ENCODE measurements at places on chromosomes 1 and 21.

DNA sequence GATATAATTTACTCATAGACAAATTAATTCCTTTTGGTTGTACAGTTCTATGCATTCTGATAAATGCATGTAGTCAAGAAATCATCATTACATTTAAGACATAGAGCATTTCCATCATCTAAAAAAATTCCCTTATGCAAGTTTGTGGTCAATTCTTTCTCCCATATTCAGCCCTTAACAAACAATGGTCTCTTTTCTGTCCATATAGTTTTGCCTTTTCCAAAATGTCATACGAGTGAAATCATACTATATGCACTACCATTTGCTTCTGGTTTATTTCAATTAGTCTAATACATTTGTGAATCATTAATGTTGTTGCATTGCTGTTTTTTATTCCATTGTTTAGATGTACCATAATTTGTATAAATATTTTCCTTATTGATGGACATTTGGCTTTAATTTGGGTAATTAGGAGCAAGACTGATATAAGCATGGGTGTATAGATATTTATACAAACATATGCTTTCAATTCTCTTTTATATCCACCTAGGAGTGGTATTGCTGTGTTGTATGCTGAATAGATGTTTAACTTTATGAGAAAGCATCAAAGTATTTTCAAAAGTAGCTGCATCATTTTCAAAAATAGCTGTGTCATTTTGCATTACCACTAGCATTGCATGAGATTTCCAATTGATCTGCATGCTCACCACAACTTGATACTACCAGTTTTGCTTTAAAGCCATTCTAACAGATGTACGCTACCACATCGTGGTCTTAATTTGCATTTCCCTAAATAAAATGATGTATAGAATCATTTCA lies 397.0 kb upstream of the ADAMTS5 start:
- DNase-seq: no peak

DNA sequence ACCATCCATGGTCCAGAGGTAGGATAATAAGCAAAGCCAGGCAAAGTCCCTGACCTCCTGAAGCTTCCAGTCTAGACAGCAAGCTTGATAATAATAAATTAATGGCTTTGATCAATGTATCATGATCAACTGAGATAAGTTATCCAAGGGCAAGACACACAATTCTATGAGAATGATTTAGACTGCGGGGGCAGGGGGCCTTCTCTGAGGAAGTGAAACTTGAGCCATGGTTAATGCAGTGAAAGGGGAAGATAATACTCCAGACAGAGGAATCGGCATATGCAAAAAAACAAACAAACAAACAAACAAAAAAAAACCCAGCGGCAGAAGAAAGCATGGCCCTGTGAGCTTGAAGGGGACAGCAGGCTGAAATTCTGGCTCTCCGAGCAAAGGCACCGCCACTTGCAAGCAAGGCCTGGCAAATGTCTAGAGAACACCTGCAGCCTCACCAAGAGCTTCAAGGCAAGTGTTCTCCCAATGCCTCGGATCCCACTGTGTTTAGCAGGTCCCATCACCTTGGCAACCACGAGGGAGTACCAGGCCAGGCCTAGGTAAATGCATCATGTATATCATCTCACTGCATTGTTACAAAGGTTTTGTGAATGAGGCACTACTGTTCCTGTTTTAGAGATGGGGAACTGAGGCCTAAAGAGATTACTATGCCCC lies 24.9 kb downstream of the CSMD2 start:
- no peak for DNase-seq

DNA sequence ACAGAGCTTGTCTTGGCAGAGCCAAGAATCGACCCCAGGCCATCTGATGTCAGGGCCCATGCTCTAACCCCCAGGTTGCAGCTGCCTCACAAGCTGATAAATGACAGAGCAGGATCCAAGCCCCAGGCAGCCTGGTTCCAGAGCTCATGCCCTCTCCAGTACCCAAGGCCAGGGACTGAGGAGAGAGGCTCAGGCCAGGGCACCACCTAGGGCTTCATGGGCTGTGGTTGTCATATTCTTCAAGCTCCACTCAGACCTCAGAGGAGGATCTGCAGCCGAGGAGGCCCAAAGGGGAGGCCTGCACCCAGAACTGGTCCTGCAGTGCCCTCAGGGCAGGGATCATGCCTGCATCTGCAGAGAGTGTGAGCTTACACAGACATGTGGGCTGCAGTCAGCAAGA lies 301.1 kb downstream of the MATN1 start:
- no peak for DNase-seq

GRCh38 chr1:9038881-9039760 lies 12.9 kb upstream of the SLC2A7 start:
- no peak for DNase-seq

DNA sequence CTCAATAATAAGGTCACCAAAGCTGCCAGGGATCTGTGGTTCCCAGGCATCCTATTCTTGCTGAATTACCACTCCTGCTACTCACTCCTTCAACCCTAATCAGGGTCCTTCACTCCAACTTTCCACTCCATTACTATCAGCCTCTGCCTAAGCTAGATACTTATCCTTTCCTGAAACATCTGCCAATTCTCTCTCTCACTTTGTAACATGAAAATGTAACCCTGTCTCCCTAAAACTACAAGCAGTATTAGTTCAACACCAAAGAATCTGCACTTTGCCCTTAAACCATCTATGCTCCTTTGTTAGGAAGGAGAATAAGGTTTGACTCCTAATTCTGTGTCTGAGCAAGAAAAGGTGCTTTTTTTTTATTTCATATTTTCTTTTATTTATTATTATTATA lies 15.5 kb upstream of the CXADR start:
- no peak for DNase-seq

DNA sequence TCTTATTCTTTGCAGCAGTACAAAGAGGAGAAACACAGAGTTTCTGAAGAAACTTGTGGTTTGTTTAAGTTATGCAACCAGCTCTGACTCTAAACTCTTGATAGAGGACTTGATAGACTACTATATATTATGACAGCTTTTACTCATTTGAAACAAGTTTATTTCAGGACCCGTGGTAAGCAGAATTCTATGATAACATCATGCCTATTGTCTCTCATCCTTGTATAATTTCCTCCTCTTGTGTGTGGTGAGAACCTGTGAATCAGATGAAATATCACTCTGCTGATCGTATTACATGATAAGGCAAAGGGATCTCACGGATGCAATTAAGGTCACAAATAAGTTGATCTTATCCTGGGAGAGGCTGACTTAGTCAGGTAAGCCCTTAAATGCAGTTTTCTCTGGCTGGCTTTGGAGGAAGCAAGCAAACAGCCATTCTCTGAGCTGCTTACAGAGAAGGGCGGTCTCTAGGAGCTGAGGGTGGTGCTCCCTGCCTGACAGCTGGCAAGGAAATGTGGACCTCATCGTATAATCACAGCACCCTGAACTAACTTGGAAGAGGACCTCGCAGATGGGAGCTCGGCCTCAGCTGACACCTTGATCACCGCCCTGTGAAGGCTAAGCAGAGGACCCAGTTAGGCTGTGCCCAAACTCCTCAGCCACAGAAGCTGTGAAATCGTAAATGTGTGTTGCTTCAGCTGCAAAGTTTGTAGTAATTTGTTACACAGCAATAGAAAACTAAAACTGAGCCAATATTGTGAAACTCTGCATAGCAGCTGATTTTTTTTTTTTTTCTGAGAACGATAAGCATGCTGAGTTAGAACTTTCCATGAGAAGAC lies 151.1 kb upstream of the DPT start:
- no peak for DNase-seq

- no peak for DNase-seq
Observed at GRCh38 chr1:170555370-170555769, 23.4 kb downstream of the GORAB start.

GRCh38 chr1:151860504-151861187 lies 7.1 kb upstream of the THEM5 start:
- no peak for DNase-seq

- peak; percentile 9 for DNase-seq
Observed at GRCh38 chr1:174114788-174115448, 44.4 kb upstream of the RABGAP1L start.

DNA sequence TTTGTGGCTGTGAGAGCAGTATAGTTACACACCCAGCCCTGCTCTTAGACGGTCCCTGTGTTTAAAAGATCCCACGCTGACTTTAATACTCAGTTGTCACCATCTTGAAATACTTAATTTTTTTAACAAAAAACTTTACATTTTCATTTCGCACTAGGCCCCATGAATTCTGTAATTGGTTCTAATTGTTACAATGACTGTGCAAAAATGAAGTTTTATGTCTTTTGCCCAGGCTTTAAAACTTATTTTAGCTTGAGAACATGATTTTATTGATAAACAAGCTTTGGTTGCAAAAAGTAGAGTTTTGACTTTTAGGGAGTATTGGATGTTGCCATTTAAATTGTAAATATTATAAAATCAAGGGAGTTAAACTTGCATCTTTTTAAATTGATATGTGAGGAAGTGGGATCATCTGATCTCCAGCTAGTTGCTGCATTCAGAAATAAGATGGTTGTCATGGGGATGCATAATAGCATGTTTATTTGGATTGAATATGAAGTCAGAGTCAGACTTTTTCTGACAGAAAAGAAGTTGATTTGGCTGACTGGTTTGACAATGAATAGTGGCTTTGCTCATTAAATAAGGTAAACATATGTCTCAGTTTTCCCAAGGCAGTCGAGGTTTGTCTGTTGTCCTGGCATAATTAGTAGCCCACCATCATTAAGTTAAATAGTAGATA lies 23.0 kb upstream of the CRP start:
- no peak for DNase-seq

DNA sequence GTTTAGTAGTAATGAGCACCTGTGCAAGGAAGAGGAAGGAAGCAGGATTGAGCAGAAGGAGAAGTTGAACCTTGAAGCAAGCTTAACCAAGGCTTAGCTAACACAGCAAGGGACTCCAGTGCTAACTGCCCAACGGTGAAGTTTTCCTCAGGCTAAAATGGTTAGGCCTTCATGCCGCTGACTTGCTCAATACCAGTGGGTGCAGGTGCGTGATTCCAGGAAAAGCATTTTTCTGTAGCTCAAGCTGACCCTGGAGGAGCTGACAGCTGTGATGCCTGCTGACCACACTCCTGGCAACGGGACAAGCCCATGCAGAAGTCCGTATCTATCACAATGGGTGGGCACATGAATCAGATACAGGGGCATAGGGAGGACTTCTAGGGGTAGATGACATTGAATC lies 76.5 kb upstream of the FGGY start:
- DNase-seq: no peak

DNA sequence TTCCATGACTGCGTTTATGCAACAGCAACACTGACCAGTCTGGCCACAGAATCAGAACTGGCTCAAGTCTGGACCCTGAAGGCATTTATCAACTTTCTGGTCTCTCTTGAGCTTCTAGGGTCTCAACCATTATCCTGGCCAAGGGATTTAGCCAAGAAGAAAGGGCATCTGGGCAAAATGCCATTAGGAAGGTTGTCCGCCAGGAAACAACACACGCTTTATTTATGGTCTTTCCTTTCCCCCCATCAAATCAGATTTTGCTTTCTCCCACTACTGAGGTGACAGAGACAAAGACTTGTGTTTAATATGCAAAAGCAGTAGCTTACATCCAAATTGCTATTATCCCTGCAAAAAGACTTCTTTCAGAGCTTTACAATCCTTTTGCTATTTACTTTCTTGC lies 81.6 kb upstream of the PPP2R5A start:
- no peak for DNase-seq

- no peak for DNase-seq
Observed at GRCh38 chr1:52658795-52659194, 25.8 kb downstream of the SHISAL2A start.

DNA sequence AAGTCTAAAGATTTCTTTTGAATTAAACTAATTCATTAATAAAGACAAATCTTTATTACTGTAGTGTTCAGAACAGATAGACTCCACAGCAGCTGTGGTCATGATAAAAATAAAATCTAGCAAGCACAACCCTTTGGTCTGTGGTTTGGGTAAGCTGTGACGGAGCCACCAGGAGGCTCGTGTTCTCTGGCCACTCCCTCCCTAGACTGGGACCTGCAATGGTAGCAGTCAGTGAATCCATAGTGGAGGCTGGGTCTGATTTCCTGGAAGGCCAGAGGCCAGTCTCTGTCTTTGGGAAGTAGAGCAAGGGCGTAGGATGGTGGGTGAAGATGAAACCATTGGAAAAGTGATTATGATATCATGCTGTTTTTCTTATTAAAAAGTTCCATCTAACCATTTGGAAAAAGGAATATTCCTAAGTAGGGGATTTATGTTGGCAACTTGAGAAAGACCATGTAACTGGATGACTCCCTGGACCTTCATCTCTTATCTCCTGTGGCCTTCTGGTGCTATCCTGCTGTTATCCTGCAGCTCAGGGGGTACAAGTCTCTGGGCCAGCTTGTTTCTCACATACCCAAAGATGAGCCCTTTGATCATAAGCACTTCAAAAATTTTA lies 39.0 kb downstream of the TENT5C start:
- DNase-seq: no peak

GRCh38 chr1:117656202-117656641 lies 50.4 kb downstream of the TENT5C start:
- DNase-seq: no peak

- DNase-seq: no peak
Observed at GRCh38 chr1:159077120-159077961, 775 bp upstream of the AIM2 start.

DNA sequence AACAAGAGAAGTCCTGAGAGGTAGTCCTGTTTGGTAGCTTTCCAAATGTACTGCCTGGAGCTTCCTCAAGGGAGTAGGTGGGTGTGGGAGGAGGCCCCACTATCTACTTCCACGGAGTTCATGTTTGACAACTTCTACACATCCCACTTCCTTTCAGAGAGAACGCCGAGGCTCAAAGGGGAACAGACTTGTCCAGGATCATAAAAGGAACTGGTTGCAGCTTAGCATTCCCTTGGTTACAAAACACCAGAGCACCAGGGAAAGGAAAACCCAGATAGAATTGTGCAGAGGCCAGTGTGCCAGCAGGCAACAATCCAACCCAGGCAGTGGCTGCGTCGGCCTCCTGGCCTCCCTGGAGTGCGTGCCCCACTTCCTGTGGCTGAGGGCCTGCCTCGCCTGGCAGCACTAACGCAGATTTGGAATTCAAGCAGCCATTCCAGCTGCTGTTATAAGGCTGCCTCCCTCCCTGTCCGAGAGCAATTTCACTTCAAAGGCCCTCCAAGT lies 4.2 kb upstream of the RAP1GAP start:
- no peak for DNase-seq

DNA sequence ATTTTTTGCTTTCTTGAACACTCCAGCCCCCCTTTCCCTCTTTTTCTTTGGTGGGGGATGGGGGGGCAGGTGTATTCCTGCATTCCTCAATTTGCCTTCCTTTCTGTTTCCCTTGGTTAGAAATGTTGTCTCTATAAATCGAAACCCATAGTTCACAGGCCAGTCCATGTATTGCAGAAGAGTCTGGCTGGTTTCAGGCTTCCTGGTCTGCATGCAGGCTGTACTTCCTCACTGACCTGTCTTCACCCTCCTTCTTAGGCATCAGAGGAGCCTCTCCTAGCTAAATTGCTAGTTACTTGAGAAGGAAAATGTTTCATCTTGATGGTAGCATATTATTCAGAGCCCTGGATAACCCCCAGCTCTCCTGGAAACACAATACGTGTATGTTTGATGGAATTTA lies 140.0 kb downstream of the SPATA46 start:
- no peak for DNase-seq

- no peak for DNase-seq
Observed at GRCh38 chr1:17878837-17879236, 123.7 kb downstream of the ACTL8 start.

- DNase-seq: no peak
Observed at GRCh38 chr1:181062836-181063428, 25.6 kb upstream of the IER5 start.

- no peak for DNase-seq
Observed at GRCh38 chr1:79825551-79825950, 819.0 kb upstream of the ADGRL4 start.

GRCh38 chr1:168794057-168794456 lies 65.1 kb upstream of the DPT start:
- no peak for DNase-seq

- DNase-seq: no peak
Observed at GRCh38 chr1:111193712-111194480, 6.5 kb downstream of the DENND2D start.
